ENCODE measurements at places on chromosomes 5 and 9. TPM values are rescaled to one million over a fixed set of nuclear protein-coding genes. Genes with fewer than 3 reads are reported as not detected.

FREM1 gene
- total RNA-seq: 54.4 TPM

TAF11L5 gene
- not detected for total RNA-seq

CKMT2 gene
- total RNA-seq: 83.5 TPM

SLC25A46 gene
- 54.1 TPM for total RNA-seq

TMEM171 gene
- not detected for total RNA-seq

PCDHA1 gene
- 0.25 TPM for total RNA-seq

TYRP1 gene
- not detected for total RNA-seq

DNA sequence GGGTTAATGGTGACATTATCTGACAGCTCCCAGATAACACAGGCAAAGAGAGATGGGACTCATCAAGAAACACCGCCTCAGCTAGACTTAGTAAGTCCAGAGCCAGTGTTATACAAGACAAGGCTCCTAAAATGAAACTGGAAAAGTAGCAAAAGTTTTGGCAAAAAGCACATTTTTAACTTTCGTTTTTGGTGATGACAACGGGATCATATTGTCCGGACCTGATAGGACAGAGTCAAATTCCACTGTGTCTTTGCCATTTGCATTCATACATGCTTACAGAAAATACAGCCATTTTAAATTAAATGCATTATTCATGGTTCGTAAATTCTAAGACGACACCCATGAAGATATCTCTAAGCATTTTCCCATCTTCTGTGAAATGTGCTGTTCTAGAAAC is 152.1 kb downstream of the CRB2 start:
- no peak for DNase-seq

DNA sequence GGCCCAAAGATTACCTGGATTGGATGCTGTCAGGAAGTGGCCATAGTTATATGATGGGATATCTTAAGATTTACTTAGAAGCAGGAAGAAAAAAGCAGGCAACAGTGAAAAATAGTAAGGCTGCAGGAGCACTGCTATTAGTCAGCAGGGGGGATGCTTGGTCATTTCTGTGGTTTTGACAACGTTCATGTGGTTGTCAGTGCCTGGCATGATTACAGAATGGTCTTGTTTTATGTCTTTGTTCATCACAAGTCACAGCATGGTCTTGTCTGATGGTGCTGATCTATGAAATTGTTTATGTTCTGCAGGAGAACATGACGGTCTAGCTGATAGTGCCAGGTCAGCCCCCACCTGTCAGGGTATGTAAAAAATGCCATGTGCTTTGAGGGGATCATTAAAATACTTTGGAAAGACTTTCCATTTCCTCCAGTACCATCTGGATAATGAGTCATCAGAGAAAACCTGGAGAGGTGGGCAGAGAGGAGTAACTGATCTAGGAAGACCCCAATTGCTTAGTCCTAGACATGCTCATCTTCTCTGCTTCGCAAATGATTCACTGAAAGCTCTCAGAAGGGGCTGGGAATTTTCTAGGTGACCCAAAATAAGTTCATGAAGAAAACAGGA is 48.5 kb downstream of the PLGRKT start:
- no peak for DNase-seq

DNA sequence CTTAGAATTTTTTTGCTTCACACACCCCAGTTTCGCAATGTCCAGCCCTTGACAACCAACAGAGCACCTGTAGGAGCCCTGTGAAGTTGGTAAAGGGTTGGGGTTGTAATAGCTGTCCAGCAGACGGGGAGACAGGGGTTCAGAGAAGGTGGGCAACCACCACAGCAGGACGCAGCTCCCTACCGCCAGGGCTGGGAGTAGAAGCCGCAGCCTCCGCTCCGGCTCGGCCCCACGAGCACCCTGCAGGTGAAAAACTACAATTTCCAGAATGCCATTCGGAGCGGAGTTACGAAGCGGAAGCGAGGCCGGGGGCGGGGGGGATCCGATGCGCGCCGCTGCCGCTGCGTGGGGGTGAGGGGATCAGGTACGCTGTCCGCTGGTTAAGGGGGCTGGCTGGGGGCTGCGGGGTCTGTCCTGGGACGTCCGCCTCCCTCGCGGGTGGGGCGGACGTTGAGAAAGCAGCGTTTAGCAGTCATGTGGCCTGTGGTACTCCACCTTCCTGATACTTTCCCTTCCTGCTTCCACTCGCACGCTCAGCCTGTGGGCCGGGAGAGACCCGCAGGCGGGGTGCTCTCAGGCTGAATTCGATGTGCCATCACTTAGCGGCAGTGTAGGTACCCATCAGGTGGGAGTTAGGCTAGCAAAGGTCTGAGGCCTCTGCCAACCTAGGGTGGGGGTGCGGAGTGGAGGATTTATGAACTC is at the start of gene TRMT10B:
TRMT10B (plus strand) TSS at position 317 of the 702 bp plus-strand sequence. CDS start 8,127 bp downstream, outside the sequence.
- peak; percentile 82 for DNase-seq

DNA sequence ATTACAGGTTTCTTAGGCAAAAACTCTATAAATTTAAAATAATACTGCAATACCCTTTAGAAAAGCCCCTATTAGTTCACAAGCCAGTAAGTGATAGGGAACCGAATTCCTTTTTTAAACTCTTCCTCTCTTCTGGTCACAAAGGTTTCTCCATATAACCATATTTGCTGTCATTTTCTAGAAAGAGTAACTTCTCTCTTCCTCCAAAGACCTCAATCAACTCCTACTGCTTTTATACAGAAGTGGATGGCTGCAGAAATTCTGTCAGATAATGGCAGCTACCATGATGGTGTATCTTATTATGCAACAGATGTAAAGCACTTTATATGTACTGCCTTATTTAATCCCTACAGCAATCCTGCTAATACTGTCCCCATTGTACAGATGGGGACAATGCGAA is 6.2 kb downstream of the TUT7 start:
- no peak for DNase-seq

DNA sequence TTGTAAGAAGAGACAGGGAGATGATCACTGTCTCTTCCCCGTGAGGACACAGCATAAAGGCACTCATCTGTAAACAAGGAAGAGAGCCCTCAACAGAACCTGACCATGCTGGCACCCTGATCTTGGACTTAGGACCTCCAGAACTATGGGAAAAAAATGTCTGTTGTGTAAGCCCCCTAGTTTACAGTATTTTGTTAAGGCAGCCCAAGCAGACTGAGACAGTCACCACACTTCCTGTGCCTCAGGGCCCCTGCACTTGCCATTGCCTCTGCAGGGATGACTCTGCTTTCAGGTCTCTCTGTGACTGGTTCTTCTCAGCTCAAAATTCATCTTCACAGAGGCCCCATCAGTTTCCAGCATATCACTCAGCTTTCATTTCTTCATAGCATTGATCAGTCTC is 372.1 kb downstream of the TLE1 start:
- DNase-seq: no peak

DNA sequence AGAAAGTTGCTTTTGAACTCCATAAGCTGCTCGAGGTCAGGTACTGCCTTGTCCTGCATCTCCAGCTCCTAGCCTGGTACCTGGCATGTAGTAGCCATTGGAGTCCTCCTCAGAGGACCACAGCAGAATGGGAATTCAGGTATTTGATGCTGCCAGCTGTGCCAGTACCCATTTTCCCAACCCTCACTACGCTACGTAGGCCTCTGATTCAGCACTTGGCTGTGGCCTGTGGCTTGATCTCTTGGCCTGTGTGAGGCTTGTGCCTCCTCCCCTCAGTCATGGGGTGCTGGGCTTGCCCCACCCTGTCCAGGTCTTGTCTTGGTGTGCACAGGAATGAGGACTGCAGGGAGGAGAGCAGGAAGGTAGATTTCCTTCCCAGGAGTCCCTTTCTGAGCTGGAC is 11.8 kb downstream of the OTULIN start:
- DNase-seq: peak; percentile 49

DNA sequence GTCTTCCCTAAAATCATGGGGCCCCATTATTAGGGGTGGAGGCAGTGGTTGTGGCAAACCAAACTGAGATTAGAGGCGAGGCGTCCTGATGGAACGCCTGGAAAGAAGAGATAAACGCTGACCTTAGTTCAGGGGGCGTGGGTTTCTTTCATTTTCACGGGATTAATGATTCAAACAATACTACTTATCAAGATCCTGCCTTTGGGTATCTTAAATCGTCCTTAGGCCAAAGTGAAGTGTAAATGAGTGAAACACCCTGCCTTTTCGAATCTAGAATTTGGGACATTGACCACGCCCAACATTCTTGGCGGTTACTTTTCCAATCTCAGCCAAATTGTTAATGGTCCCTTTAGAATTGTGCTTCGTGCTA is 1.0 kb upstream of the UBTD2 start:
- peak; percentile 38 for DNase-seq

- DNase-seq: no peak
These were observed 12.8 kb downstream of the FAM81B start for GRCh38 chr5:95403996-95404395.

DNA sequence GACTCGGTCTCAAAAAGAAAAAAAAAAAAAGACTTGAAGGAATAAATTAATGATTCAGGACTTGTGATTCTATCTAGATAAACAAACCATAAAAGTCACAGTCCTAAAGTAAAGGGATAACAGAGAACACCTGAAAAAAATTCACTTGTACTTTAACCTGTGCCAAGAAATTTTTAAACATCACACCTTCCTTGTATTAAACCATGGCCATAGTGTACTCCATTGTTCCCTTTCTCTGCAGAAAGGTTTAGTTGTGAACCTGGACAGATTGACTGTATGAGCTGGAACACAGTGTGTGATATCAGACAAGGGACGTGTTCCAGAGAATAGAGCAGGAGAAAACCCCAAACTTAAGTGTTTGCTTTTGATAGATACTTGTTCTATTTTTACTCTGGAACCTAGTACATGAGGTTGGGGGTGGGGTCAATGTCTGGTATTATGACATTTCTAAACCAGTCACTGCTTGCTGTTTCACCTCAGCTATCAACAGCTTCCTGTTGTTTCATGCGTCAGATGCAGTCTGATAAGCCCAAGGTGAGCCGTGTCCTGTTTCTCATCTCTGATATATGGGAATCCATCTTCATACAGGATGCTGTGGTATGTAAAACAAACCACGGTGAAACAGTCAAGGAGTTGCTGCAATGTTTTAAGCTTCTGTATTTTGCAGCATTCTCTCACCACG is 62.5 kb upstream of the ITGA1 start:
- no peak for DNase-seq

- no peak for DNase-seq
These were observed 344.8 kb upstream of the POU5F2 start for GRCh38 chr5:94086194-94086593.

All from cardiac muscle cell (in vitro differentiated cells and primary cell).